ENCODE measurements at places on chromosomes 11 and 22.

- DNase-seq: peak; percentile 43
Observed at GRCh38 chr11:106624377-106624776, 393.9 kb downstream of the GUCY1A2 start.

- no peak for DNase-seq
Observed at GRCh38 chr11:71284525-71285092, 32.2 kb upstream of the SHANK2 start.

DNA sequence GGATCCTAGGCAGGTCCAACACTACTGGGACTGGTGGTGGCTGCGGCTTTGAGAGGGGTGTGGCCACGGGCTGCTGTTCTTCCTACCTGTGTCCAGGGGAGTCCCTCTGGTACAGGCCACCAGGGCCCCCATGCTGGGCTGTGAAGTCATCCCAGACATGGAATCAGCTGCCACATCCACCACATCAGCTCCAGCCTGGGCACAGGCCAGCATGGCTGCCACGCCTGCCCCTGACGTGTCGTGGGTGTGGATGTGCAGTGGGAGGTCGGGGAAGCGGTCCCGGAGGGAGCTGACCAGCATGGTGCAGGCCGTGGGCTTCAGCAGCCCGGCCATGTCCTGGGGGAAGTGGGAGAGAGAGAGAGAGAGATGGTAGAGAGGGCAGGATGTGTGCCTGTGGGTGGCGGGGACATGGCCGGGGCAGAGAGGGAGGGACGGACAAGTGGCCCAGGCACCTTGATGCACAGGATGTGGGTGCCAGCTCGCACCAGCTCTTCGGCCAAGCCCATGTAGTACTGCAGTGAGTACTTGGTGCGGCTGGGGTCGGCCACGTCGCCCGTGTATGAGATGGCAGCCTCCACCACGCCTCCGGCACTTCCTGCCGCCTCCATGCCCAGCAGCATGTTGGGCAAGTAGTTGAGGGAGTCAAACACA, 6.2 kb upstream of the LRFN4 start:
- no peak for DNase-seq

GRCh38 chr11:36578458-36578857, 10.7 kb downstream of the RAG1 start:
- DNase-seq: no peak

GRCh38 chr22:39904862-39905261, 4.0 kb downstream of the GRAP2 start:
- no peak for DNase-seq

DNA sequence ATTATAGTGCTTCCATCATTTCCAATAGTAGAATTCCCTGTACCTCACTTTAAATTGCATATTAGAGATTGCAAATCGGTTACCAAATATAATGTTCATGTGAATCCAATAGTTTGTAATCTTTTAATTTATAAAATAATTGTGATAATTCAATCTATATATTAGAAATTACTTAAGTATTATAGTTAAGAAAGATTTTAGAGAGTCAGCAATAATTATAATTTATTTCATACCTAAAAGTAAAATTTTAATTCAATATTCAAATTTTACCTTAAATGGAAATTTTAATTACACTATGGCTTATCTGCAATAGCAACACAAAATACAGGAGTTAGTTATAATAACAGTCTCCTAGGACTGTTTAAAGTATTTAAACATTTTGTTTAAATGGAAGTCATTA, 13.5 kb downstream of the CCDC179 start:
- no peak for DNase-seq

- DNase-seq: peak; percentile 53
Observed at GRCh38 chr11:31834237-31834636, 23.1 kb upstream of the PAX6 start.

DNA sequence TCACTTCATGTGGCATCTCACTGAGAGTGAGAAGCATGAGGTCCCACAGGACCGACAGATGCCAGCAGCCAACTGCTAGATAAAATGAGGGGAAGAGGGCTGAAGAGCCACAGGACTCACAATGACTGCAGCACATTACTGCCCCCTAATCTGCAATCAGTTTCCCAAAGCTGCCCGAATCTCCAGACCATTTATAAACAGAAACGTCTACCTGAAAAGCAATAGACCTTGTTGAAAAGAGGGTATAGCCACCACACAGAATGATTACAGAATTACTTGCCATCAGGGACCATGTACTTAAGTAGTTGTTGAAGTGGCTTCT, 12.4 kb upstream of the TEF start:
- no peak for DNase-seq

DNA sequence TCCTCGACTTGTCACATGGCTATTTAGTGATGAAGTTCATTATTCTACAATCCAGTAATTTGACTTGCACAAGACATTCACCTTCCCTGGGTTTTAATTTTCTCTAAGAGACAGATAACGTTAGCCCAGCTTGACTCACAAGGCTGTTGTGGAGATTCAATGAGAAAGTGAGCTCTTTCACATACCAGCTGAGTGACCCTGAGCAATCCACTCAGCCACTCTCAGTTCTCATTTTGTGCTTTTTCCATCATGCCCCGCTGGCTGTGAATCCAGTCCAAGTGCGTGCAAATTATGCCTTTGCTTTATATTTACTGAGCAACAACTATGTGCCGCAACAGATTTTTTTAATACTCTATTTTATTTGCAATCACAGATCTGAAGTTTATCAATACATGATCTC, 176.5 kb downstream of the LARGE1 start:
- DNase-seq: no peak

- DNase-seq: no peak
Observed at GRCh38 chr11:91730057-91730456, 494.6 kb upstream of the FAT3 start.

GRCh38 chr11:129933891-129934290, 38.5 kb upstream of the NFRKB start:
- DNase-seq: no peak

DNA sequence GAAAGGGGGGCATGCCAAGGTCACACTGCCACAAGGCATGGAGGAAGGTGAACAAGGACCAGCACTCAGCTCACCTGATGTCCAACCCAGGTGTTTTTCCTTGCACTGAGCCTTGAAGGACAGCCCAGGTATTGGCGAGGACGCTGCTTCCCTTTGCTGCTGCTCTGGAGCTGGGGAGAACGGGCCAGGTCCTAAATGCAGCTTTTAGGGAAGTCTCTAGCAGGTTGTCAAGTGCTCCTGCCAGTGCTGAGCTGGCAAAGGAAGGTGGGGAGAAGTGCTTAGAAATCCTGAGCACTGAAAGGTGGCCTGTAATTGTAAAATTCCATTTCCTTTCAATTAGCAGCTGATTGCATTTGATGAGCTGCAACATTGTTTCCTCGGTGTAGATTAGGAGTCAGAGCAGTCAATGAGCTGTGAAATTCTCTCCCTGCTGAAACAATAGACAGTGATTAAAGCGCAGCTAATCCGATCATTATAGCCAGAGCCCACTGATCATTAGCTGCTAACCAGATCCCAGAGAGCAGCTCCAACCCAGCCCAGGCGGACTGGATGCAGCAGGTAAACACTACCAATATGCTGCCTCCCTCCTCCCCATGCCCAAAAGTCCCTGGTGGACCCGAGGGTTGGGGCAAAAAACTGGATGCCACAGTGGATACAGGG, 507.6 kb downstream of the INSC start:
- no peak for DNase-seq

DNA sequence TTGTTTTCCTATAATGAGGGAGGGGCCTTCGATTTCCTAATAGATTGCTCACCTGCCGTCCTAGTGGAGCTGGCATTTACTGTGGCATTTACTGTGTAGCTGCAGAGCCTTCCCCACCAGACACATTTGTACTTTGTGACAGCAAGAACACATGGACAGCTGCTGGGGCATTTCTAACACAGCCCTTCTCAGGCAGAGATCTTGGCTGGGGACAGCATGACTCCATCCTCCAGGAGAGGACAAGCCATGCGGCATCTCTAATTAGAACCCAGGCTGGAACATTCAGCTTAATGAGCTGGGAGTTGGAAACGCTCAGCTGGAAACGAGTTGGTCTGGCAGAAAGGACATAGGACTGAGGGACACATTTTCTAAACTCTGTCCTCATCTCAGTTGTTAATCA, 887.5 kb downstream of the NTM start:
- DNase-seq: no peak

- peak; percentile 55 for DNase-seq
Observed at GRCh38 chr22:37563153-37564081, 3.1 kb downstream of the CDC42EP1 start.

- DNase-seq: no peak
Observed at GRCh38 chr11:88355887-88356286, 18.4 kb upstream of the CTSC start.

DNA sequence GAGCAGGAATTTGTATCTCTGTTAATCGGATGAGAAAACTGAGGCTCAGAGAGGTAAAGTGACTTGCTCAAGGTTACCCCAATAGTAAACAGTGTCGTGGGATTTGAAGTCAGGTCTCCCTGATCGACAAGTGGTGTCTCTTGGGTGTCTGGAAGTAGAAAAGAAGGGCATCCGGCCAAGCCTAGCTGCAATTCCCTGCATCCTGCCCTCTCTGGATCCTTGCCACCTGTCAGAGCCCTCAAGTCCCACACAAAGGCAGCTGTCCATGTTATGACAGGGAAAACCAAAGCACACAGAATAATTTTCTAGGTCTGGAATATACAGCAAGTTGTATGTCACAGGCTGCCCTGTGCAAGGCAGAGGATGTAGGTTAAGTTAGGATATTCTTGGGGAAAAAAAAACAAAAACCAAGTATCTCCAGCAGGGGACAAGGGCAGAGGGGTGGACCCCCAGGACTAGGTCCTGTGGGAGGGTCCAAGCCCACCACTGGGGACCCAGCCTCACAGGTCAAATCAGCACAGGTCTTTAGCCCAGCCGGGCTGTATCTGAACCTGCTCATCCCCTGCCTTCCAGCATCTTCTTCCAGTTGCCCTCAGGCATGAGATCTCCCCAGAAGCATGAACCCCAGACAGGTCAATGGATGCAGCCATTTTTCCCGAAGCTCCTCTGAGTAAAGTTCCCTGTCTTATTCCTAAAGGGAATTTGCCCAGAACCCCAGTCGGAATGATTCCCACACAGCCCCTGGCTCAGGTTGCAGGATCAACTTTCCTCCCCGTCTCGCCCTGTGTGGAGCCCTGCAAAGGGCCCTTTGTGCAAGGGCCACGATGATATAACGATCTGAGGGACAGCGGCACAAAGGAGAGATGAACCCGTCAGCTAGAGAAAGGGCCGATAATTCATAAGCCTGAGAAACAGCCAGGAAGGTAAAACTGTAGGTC, 15.0 kb downstream of the USH1C start:
- DNase-seq: no peak

GRCh38 chr11:33899400-33900037, 7.6 kb upstream of the LMO2 start:
- DNase-seq: no peak

DNA sequence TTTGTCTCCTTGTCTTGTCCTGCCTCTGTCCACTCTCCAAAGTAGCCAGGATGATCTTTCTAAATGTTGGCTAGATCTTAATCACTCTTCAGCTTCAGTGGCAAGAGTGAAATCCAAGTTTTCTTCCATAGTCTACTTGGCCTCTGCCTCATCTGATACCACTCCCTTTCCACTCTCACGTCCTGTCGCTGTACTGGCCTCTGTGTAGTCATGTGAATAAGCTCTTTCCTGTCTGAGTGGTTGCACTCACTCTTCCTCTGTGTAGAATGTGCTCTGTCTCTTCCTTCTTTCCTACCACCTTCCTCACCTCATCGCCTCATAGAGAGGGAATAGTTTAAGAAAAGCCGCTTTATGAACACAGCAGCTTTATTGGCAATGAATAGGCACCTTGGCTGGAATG, 86.5 kb downstream of the WNT11 start:
- DNase-seq: no peak

DNA sequence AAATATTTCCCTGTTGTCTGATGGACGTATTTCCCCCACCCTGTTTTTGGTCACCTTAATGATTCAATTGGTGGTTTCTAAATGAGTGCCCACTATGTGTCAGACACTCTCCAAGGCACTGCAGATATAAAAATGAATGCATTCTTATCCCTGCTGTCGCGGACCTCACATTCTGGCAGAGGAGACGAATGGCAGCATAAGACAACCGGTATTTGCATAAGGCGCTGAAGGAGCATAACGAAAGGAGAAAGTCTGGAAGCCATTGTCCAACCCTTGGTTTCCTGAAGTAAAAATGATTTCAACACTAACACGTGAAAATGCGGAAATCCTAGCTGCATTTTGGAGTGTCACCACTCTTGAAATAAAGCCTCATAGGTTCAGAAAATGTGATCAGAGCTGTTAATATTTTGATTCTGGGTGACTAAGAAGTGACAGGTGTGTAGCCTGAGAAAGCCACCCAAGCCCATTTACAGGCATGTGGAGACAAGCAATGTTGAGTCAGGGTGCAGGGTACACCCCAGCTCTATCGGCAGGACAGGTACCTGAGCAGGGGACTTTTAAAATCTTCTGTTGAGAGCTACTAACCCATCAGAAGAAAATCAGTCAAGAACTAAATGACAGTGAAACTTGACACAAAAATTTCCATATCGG, 10.1 kb upstream of the GAB2 start:
- no peak for DNase-seq

DNA sequence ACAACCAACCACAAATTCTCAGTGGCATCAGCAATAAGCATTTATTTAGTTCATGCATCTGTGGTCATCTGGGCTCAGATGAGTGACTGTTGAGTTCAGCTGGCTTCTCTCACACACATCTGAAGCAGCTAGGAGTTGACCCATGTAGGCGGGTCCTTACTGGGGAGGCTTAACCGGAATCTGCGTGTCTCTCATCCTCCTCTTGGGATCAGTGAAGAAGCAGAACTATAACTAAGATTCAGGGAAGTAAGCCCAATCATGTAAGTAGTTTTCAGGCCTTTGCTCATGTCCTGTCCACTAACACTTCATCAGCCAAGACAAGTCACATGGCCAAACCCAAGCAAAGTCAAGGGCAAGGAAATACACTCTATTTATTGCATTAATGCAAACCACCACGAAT, 236.2 kb downstream of the C11orf87 start:
- DNase-seq: no peak

GRCh38 chr11:120573756-120574354, 62.3 kb downstream of the GRIK4 start:
- DNase-seq: no peak

- DNase-seq: no peak
Observed at GRCh38 chr22:46592390-46592872, 27.8 kb upstream of the GRAMD4 start.

GRCh38 chr11:68213135-68213515, at the start of gene KMT5B:
KMT5B (minus strand) TSS chr11:68213296; CDS start chr11:68190076, 23,220 bp downstream.
- DNase-seq: peak; percentile 72

DNA sequence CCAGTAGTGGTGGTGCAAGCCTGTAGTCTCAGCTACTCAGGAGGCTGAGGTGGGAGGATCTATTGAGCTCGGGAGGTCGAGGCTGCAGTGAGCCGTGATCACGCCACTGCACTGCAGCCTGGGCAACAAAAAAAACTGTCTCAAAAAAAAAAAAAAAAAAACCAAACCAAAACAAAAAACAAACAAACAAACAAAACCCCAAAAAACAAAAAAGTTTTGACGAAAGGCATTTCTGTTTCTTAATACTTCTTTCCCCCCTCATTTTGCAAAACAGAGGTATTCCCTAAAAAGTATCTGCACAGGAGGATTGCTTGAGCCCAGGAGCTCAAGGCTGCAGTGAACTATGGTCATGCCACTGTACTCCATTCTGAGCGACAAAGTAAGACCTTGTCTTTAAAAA, 11.2 kb downstream of the HIRA start:
- DNase-seq: no peak
